Thymus (tissue), 14 donors: ENCODE measurements at places on chromosomes 1 and 21. TPM values are rescaled to one million over a fixed set of nuclear protein-coding genes. Genes with fewer than 3 reads are reported as not detected.

UBE2U gene
- not detected for polyA plus RNA-seq

KCNJ9 gene
- polyA plus RNA-seq = 0.09 TPM

MPZ gene
- polyA plus RNA-seq = 4.5 TPM

KMO gene
- polyA plus RNA-seq = 3.0 TPM

SPATA45 gene
- 0.18 TPM for polyA plus RNA-seq

LORICRIN gene
- 8.6 TPM for polyA plus RNA-seq

TTLL10 gene
- 0.27 TPM for polyA plus RNA-seq

C1orf53 gene
- polyA plus RNA-seq = 1.3 TPM

OR2T8 gene
- polyA plus RNA-seq = 0.02 TPM

LRRC39 gene
- 6.7 TPM for polyA plus RNA-seq

PAPPA2 gene
- 0.02 TPM for polyA plus RNA-seq

LAD1 gene
- 19.5 TPM for polyA plus RNA-seq
